ENCODE measurements at places on chromosomes 3 and 15.

DNA sequence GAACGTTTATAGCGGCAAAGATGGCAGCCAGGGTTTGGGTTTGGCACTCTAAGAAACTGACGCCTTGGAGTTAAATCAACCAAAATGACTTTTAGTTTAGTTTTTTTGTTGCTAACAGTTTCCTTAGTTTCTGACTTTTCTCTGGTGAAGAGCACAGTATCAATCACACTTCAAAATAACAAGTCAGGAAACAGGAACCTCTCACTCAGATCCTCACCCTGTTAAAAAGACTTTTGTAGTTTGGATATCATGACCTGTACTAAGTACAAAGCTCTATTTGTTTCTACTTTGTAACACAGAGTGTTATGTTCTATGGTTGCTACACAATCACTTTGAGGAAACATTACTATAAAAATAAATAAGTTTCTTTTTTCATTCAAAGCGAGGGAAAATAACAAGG, 51.1 kb downstream of the ATP10A start:
- DNase-seq: no peak

DNA sequence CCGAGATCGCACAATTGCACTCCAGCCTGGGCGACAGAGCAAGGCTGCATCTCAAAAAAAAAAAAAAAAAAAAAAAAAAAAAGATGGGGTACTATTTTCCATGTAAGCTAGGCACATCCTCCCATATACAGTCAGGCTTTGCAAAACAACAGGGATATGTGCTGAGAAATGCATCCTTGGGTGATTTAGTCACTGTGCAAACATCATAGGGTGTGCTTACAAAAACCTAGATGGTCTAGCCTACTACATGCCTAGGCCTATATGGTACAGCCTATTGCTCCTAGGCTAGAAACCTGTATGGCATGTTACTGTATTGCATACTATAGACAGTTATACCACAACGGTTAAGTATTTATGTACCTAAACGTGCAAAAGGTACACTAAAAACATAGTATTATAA, 75.0 kb downstream of the TTBK2 start:
- no peak for DNase-seq

GRCh38 chr3:55174747-55175146, 246.9 kb upstream of the LRTM1 start:
- DNase-seq: no peak

- peak; percentile 32 for DNase-seq
These were observed 5.9 kb downstream of the FLNB start for GRCh38 chr3:58013973-58014649.

DNA sequence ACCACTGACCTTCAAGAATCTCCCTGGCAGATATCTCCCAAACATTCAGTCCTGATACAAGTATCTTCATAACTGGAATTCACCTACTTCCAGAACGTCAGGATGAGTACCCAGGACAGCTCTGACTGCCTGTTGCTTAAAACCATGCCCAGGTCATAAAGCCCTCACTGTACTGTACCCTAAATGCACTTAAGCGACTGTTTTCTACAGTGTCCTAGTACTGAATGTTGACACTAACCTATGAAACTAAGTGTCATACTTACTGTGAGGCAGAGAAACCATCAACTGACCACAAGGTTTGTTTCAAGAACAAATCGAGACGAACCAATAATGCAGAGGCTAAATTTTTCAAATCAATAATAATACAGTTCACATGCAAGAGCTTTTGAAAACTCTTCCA, 178.7 kb upstream of the NSMCE3 start:
- DNase-seq: no peak

DNA sequence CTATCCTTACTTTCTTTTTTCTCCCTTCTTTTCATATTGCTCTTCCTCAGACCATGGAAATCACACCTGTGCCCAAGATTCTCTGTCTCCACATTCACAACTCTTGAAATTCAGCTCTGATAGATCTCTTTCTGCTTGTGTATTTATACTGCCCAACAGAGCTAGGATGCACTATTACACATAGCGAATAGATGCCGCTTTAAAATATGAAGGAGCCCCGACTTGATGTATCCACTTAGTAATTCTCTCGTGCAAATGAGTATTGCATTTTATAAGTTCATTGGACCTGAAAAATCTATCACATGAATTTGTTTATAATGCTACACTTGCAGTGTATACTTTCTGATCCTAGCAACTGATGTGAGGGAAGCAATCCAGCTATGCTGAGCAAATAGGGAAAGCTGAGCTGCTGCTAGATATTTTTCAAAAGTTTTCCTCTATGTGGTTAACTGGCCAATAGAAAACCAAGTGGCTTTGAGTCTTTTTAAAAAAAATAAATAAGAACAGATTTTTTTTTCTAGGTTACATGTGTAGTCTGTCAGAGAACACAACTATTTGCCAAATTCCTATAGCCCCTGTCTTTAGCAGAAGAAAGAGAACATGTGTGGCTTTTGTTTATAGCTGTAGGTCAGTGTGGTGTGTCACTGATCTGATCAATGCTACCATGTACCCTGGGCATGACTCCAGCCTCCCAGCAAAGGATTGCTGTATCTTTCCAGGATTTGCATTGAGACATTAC, 64.3 kb upstream of the LEKR1 start:
- no peak for DNase-seq

All from right kidney (tissue), 9 donors.